ENCODE measurements at places on chromosomes 13 and 19.
A peak's percentile ranks its signal among the peaks of the same experiment; 100 is the strongest.

DNA sequence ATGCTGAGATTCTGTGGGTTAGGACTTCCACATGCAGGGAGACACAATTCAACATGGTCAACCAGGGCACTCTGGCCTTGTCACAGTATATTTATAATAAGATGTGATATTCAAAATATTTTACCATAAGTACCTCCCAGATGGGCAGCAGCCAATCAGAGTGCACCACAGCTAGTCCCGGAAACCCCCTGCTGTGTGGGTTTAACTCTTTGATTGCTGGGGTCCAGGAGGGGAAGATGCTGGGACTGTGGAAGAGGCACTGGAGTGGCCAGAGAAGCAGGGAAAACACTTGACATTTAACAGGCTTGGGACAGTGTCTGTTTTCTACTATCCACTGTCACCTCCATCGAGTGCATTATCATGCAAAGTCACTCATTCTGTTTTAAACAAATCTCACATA lies 99.0 kb downstream of the MBNL2 start:
- no peak for DNase-seq

DNA sequence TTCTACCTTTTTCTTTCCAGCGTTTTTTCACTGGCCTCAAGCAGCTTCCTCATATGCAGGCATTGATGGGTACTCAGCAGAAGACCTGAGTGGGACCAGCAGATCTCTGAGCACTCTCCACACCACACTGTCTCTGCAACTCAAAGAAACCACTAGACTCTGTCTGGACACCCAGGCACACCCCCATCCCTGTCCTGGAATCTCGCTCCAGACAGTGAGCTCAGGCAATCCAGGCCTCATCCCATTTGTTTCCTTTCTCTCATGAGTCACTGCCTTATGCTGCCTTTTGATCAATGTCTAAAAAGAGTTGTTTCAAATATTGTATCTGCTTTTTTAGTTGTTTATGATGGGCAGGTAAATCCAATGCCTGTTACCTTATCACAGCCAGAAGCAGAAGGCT lies 19.7 kb upstream of the POP4 start:
- no peak for DNase-seq

DNA sequence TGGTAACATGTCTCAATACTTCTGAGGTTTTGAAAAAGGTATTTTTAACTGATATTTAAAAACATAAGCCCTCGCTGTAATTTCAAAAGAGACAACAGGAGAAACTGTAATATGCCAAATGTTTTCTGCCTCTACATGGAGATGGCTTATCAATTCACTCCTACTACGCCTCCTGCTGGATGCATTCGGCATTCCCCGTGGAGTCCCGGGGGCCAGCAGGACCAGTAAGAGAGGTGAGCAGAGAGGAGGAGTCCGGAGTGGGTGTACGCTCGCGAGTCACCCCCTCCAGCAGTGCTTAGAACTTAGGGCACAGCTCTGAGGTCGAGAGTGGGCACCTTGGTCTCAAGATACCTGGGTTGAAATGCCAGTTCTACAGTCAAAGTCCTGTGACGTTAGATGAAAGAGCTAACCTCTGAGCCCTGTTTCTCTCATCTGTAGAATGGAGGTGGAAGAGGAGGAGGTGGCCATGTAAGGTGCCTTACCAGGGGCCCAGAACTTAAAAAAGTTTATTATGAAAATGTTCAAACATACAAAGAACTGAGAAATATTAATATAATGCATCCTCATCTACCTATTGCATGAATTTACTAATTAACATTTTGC lies 110.2 kb downstream of the STK24 start:
- DNase-seq = no peak

- DNase-seq = no peak
These were observed 367.6 kb upstream of the PRR20A start for GRCh38 chr13:56773148-56773547.

GRCh38 chr13:90049989-90050671 lies 1297.4 kb upstream of the MIR17HG start:
- DNase-seq = no peak

- DNase-seq = no peak
These were observed 224.0 kb downstream of the COG6 start for GRCh38 chr13:39879286-39880035.

DNA sequence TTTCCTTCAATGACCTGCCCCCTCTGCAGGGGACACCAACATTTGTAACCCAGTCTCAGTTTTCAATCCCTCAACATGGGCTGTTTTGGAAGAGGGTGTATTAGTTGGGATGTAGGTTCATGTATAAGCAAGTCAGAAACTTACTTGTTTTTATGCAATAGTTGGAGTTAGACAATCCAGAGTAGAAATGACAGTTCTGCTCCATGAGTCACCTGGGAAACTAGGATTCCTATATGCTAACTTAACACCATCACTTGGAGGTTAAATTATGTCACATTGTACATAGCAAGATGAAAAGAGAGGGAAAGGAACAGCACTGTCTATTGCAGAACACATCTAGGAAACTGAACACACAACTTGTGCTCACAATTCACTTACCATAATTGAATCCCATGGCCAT lies 436.4 kb downstream of the RFC3 start:
- DNase-seq = no peak

DNA sequence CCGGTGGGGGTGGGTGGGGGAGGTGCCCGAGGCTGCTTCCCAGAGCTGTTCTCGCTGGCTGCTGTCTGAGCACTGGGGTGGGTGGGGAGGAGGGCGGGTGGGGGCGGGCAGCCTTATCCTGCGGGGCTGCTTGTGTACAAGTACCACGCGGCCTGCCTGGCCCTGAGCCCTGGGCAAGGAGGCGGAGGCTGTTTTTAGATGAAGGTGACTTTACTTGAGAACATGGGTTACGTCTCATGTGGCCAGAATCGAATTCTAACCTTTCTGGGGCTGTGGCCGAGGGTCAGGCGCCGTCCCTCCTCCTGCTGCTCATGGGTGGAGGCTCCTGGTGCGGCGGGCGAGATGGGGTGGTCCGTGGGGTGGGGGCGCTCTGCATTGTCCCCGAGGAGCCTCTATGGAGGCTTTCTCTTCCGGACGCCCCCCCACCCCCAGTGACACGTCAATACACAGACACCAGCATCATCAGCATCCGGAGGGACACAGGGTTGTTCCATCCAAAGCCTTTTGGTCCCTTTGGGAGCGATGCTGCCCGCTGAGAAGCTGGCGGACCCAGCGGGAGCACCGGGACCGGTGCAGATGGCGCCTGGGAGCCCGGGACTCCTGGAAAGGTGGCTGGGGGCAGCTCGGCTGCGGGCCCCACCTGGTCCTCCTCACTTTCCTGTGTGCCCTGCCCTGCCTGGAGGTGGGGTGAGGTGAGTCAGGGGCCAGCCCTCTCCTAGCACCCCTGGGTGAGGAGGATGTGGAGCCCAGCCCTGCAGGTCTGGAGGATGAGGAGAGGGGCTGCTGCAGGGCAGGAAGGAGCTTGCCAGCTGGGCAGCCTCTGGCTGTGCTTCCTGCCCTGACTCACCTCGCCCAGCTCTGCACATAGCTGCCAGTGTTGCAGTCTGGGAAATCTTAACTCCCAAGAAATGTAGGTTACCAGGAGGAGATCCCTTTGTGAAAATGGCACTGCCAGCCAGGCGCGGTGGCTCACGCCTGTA lies 3.4 kb downstream of the BSG start:
- no peak for DNase-seq

DNA sequence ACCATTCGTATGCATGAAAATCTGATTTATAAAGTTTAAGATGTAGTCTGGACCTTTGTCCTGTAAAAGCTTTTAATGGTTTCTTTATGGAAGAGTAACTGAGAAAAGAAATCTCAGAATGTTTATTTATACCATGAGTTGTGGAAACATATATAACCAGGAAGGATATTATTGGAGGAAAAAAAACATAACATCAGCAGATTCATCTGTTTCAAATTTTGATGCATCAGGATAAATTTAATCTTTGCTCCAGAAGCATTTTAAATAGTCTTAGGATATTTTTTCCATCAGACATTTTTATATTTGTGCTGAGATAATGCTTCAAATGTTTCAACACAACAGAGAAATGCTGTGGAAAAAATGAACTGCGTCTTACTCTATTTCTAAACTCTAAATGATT lies 31.2 kb upstream of the CSNK1A1L start:
- no peak for DNase-seq

GRCh38 chr13:93356469-93356868 lies 129.9 kb downstream of the GPC6 start:
- peak; percentile 86 for DNase-seq

DNA sequence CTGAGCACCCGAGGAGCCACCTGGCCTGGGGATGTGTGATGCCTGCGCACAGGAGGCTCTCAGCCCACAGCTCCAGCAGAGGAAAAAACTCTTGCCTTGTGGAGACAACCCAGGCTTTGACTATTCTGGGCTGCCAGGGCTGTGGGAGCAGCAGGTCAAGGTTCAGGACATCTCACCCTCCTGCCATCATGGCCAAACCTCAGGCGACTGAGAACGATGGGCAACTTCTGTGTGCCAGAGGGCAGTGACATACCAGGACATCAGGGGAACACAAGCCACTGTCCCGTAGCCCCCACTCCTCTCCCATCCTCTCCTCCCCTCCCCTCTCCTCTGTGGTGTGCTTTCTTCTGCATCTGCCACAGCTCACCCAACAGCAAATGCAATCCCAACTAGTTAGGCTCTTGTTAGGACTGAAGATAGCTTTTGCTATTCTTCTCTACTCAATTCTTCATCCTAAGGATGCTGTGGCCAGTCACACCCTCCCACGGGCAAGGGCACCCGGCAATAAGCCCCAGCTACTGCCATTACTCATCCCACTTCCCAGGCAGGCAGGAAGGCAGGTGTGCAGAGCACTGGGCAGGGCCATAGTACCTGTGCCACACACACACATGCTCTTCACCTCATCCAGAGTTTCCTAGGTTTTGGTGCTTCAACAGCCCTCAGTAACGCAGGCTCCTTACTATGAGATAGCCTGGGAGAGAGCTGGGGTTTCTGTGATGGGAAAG lies 16.8 kb downstream of the ELL start:
- no peak for DNase-seq
